ENCODE measurements at places on chromosomes 7 and 10. TPM values are rescaled to one million over a fixed set of nuclear protein-coding genes. Genes with fewer than 3 reads are reported as not detected.

- peak overlapping the region; percentile 44 for H3K27ac ChIP-seq
- H3K4me1 ChIP-seq: peaks cover 70% of the 10 kb centered on the region
- no peak for DNase-seq
Measured at GRCh38 chr7:44074349-44074695, 8.0 kb downstream of the POLM start.

DNA sequence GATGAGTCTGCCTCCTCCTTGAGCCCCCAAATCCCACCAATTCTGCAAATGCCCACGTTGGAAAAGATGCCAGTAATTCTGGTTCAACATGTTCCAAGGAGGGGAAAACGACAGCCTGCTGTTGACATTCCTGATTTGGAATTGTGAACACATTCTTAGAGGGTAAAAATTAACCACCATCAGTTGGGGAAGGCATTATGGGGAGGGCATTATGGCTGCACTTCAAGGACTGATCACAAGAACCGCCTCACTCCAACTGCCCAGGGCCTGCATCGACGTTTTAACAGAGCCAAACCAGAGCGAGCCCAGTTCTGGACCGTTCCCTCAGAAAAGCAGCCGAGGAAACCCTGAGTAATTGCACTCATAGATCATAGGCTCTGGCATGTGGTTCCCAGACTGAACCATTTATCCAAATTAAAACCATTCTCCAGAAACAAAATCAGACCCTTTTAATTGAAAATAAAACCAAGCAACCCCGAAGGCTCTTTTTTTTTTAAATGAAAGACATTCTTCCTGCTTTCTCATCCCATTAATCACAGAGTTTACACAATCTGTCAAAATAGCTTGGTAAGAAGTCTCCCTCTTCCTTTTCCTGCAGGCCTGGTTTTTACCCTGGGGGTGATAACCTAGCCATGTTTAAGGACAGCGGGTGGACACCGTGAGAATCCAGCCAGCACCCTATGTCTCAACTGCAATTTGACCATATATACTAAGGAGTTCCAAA is 8.0 kb downstream of the TNS3 start:
- peak overlapping the region; percentile 95 for H3K27ac ChIP-seq
- no peaks in the 10 kb centered on the region for H3K27me3 ChIP-seq
- peak; percentile 77 for DNase-seq

DNA sequence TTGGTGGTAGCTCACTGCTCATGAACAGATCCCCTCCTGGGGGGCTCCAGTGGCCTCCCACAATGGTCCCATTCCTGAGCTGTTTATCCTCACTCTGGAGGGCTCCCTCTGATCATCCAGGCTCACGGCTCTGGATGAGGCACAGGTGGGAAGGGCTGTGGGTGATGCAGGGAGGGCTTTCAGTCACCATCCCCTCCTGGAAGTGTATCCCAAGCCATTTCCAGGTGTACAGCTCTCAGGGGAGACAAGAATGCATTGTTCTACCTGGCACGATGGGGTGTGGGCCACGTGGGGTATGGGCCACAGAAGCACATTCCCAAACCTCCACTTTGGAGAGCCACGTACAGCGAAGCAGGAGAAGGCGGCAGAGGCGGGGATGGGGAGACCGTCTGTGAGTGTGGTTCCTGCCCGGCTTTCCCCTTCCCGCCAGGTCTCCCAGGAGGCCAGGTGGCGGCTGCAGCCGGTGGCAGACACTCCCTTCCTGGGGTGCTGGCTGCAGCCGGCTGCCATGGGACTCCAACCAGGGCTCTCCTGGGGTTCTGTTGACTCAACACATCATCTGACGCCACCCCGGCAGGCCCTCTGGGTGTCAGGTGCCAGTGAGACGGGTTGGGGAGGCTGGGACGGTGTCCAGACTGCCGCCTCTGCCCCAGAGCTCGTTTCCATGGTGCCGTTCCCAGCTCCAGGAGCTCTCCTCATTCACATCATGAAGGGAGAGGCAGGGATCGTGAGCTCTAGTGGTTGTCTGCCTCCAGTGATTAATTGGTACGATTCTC is 169.7 kb upstream of the RHEB start:
- peak; percentile 67 for DNase-seq
- no peak overlapping the region for H3K4me3 ChIP-seq
- H3K4me1 ChIP-seq: peaks cover 13% of the 10 kb centered on the region

- H3K36me3 ChIP-seq: peaks cover 39% of the 10 kb centered on the region
- H3K27ac ChIP-seq: no peak overlapping the region
- DNase-seq: peak; percentile 42
- H3K27me3 ChIP-seq: no peaks in the 10 kb centered on the region
Measured at GRCh38 chr10:59805014-59805413, 51.8 kb upstream of the MRLN start.

GRCh38 chr10:96834120-96834519 is 2.0 kb downstream of the LCOR start:
- peak; percentile 28 for DNase-seq
- H3K27ac ChIP-seq: peak overlapping the region; percentile 94
- H3K27me3 ChIP-seq: no peaks in the 10 kb centered on the region
- H3K36me3 ChIP-seq: no peaks in the 10 kb centered on the region
- peaks cover 40% of the 10 kb centered on the region for H3K4me1 ChIP-seq
- peak overlapping the region; percentile 100 for H3K4me3 ChIP-seq

GRCh38 chr10:74419491-74419951 is 268.5 kb downstream of the ADK start:
- H3K36me3 ChIP-seq: no peaks in the 10 kb centered on the region
- peak; percentile 15 for DNase-seq
- no peaks in the 10 kb centered on the region for H3K27me3 ChIP-seq
- H3K27ac ChIP-seq: no peak overlapping the region
- H3K4me1 ChIP-seq: peaks cover 16% of the 10 kb centered on the region
- H3K4me3 ChIP-seq: no peak overlapping the region

GRCh38 chr7:76089865-76090475 is 42.1 kb downstream of the MDH2 start:
- peak; percentile 81 for DNase-seq
- H3K4me3 ChIP-seq: no peak overlapping the region
- no peaks in the 10 kb centered on the region for H3K4me1 ChIP-seq
- H3K36me3 ChIP-seq: no peaks in the 10 kb centered on the region
- peak overlapping the region; percentile 62 for H3K27ac ChIP-seq
- no peaks in the 10 kb centered on the region for H3K27me3 ChIP-seq

DNA sequence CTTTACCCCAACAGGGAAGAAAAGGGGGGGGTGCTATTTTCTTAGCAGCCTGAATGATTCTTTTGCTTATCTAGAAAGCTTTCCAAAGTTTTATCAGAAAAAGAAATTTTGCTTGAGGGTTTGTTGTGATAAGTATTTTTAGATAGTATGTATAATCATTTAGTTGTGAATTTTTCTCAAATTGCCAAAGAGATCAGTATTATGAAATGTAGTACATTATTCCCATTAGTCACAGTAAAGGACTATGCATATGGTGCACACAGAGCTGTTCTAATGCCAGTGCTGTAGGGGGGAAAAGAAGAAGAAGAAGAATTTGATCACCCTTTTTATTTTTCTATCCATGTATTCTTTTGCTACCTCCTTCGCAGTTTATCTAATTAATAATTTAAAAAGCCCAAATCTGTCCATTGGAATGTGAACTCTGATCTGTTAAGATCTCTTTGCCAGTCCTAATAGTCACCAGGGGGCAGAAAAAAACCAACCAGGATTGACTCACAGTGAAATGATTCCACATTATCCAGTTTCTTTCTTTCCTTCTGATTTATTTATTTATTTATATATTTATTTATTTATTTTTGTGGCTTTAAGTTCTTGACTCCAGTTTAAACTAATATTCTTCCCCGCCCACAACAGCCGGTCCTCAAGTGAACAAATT is 4.7 kb downstream of the RBM20 start:
- no peak for DNase-seq
- no peak overlapping the region for H3K27ac ChIP-seq
- H3K27me3 ChIP-seq: peaks cover 55% of the 10 kb centered on the region
- H3K4me1 ChIP-seq: peaks cover 8% of the 10 kb centered on the region
- no peak overlapping the region for H3K4me3 ChIP-seq
- H3K36me3 ChIP-seq: no peaks in the 10 kb centered on the region

- H3K27me3 ChIP-seq: no peaks in the 10 kb centered on the region
- DNase-seq: no peak
- no peaks in the 10 kb centered on the region for H3K4me1 ChIP-seq
- H3K36me3 ChIP-seq: no peaks in the 10 kb centered on the region
- no peak overlapping the region for H3K27ac ChIP-seq
- H3K4me3 ChIP-seq: no peak overlapping the region
Measured at GRCh38 chr7:118325450-118325808, 100.9 kb downstream of the ANKRD7 start.

DNA sequence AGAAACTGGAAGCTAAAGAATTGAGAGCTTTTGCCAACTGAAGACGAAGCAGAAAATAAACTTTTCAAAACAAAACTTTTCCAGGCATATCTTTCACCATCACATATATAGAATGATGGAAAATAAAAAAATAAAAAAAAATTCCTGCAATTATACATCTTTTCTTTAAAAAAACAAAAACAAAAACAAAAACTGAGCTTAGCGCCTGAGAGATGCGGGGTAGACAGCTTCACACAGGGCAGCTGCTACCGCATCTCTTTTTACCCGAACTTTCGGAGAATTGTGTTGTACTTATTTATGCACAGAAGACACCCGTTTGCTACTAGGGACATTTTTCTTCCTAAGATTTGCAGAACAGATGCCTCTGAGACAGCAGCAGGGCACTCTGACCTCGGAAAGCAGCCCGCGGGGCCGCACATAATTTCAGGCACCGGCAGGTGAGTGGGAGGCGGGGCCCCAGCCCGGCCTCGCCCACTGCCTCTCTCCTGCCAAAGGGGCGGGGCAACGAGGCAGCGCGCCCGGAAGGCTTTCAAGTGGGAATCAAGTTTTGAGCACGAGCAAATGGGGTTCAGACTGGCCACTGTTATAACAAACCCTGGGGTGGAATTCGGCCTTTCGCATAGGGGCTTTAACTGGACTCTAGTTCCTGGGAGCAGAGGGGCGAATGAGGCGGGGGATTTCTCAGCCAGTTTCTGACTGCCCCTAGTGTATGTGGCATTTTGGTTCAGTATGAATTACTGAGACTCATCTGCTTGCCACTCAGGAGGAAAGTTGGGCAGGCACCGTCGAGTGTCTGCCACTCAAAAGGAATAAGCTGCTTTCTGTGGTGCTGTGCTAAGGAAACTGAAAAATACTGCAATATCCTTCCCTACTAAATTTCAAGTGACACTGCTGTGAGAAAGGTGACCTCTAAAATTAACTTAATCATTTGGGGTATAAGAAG is 18.5 kb upstream of the FAM133B start:
- H3K4me3 ChIP-seq: peak overlapping the region; percentile 3
- H3K4me1 ChIP-seq: peaks cover 5% of the 10 kb centered on the region
- H3K27me3 ChIP-seq: no peaks in the 10 kb centered on the region
- H3K27ac ChIP-seq: no peak overlapping the region
- H3K36me3 ChIP-seq: peaks cover 6% of the 10 kb centered on the region
- DNase-seq: no peak

DNA sequence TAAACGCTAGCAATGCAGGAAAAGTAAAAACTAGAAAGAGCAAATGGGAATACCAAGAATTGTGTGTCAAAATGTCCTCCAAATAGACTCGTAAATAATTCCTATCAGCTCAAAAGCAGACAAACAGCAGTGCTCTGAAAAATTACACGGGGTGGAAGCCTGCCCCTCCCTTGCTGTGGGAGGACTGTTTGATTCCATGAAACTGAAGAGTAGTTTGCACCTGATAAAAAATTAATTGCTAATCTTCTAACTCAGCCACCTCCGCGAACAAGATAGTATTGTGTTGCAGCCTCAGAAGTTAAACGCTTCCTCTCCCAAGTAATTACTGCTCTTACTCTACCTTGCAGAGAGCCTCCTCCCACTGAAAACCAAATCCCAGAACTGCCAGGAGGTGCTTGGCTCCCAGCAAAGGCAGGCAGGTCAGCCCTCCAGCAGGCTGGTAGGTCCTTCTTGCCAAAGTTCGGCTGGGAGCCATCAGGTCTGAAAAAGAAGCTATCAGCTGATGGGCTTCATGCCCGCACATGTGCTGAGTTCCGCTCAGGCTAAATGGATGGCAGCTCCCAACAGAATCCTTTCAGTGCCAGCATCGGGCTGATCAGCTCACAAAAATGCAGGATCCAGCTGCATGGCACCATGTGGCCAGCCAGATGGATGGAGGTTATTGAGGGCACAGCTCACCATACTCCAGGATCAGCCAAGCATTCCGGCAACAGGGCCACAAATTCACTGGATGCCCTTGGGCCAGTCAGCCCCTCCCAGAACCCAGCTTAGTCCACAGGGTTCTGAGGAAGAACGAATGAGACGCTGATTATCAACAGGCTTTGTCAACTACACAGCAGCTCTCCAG is 37.1 kb downstream of the MAD1L1 start:
- peaks cover 8% of the 10 kb centered on the region for H3K36me3 ChIP-seq
- DNase-seq: peak; percentile 24
- no peaks in the 10 kb centered on the region for H3K4me1 ChIP-seq
- H3K27me3 ChIP-seq: no peaks in the 10 kb centered on the region
- no peak overlapping the region for H3K4me3 ChIP-seq

- H3K27me3 ChIP-seq: no peaks in the 10 kb centered on the region
- H3K4me1 ChIP-seq: no peaks in the 10 kb centered on the region
- H3K4me3 ChIP-seq: no peak overlapping the region
- H3K36me3 ChIP-seq: no peaks in the 10 kb centered on the region
Measured at GRCh38 chr7:57205000-57205399, 72.8 kb upstream of the ZNF479 start.

DNA sequence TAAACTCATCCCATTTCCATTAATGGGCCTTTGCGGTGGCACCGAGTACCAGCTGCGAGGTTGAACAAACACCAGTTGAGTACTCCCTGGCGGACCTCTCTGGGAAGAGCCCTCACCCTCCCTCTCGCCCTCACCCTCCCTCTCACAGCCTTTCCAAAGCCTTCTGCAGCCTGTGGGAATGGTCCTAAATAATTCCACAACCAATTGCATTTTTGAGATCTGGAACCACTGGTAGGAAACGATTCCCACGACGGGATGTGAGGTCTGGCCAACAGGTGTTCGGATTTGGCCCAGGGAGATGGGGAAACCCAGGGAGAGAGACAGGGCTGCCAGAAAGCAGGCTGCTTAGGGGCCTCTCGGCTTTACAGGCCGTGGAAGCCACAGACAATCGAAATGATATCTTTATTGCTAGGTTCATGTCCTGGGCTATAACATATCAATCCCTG is 5.3 kb downstream of the PTF1A start:
- H3K4me1 ChIP-seq: peaks cover 1% of the 10 kb centered on the region
- DNase-seq: no peak
- H3K27me3 ChIP-seq: peaks cover 100% of the 10 kb centered on the region
- no peaks in the 10 kb centered on the region for H3K36me3 ChIP-seq
- no peak overlapping the region for H3K4me3 ChIP-seq
- H3K27ac ChIP-seq: no peak overlapping the region

- H3K4me3 ChIP-seq: no peak overlapping the region
- no peaks in the 10 kb centered on the region for H3K4me1 ChIP-seq
- DNase-seq: no peak
- H3K36me3 ChIP-seq: no peaks in the 10 kb centered on the region
- H3K27me3 ChIP-seq: peaks cover 14% of the 10 kb centered on the region
Measured at GRCh38 chr7:157473051-157473569, 136.3 kb downstream of the DNAJB6 start.

- no peaks in the 10 kb centered on the region for H3K27me3 ChIP-seq
- H3K27ac ChIP-seq: no peak overlapping the region
- no peaks in the 10 kb centered on the region for H3K4me1 ChIP-seq
- H3K4me3 ChIP-seq: no peak overlapping the region
- no peak for DNase-seq
Measured at GRCh38 chr7:141375442-141375841, 175.8 kb upstream of the AGK start.

AKR1D1 gene
- total RNA-seq: not detected

HOXA13 gene
- not detected for total RNA-seq

POM121 gene
- total RNA-seq: 55.4 TPM

PRSS37 gene
- total RNA-seq: not detected

EPO gene
- total RNA-seq: not detected

SFTPD gene
- not detected for total RNA-seq

RBP3 gene
- total RNA-seq: not detected

GRID1 gene
- total RNA-seq: not detected

ADRA2A gene
- total RNA-seq: 4.9 TPM

STRA8 gene
- total RNA-seq: not detected

Data from stomach (tissue), 19 donors.